ENCODE measurements at places on chromosomes 5 and 9.

GRCh38 chr9:133584559-133585476, 24.4 kb downstream of the FAM163B start:
- DNase-seq = no peak

- DNase-seq = no peak
These were observed 98.0 kb upstream of the ZNF608 start for GRCh38 chr5:124844371-124844920.

DNA sequence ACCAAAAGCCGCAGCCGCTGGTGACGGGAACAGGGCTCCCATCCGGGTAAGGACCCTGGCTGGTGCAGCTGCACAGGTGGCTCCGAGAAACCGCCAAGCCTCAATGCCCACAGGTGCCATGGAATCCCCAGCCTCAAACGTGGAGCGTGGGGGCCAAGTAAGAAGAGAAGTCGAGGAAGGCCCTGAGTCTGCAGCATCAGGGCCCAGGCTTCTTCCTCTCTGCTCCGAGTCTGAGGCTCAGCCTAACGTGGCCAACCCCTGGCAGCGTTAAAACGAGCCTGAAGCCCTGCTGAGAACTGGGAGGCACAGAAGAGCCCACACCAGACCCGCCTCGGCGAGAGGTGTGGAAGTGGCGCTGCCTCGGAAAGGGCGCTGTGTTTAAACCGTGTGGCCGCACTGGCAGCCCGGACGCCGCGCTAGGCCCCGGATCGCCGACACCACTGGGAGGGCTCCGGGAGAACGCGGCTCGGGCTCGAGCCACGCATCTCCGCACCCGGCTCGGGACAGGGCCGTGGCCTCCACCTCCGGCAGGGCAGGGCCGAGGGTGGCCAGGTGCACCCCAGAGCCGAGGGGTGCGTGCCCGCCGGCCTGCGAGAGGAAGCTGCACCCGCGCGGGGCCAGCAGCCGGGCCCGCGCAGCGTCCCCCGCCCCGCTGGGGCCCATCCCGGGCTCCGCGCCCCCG, 730 bp downstream of the ZMYND19 start:
- DNase-seq = peak; percentile 23

DNA sequence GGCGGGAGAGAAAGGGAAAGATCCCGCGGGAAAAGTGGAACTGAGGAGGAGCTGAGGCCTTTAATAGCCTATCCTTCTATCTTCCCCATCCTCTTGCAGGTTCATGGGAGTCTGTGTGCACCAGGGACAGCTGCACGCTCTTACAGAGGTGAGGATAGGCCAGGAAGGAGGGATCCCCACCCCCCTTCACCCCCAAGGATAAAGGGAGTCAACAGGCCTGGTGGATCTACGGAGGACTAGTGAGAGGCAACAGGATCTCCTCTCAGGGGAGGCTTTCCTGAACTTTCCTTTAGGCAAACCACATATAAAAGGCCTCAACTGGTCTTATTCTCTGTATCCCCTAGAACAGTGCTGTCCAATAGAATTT, 1.1 kb downstream of the TESK1 start:
- no peak for DNase-seq

DNA sequence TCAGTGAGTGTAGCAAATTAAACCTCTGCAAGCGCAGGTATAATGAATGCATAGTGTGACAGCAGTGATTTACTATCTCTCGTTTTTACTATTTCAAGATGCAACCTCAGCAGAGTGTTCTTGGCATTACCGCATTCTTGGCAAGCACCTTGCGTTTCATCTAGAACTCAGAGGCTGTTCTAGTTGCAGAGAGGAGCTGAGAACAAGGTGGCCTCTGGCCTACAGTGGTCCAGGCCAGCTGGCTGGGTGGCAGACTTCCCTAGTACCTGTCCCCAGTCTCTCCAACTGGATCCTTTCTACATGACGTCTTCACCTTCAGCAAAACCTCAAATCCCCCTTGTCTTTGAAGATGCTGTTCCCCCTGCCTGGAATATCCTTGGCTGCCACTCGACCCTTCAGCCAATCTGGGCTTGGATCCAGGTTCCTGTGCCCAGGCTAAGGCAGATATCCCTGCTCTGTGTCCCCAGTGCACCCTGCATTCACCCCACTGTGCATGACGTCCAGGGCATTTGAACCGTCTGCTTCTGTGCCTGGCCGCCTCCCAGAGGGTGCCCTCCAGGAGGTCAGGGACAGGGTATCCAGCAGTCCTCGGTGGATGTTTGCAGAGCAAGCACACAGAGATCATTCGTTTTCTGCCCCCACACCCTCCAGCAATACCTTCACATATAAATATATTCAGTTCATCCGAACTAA, 120.4 kb upstream of the CPEB4 start:
- no peak for DNase-seq

DNA sequence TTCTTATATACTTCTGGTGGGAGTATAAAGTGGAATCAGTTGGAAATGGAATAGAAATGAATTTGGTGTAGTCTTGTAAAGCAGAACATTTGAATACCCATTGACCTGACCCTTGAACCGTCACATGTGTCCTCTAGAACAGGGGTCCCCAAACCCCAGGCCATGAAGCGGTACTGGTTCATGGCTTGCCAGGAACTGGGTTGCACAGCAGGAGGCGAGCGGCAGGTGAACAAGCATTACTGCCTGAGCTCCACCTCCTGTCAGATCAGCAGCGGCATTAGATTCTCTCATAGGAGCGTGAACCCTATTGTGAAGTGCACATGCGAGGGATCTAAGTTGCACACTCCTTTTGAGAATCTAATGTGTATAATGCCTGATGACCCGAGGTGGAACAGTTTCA, 80.0 kb downstream of the RANBP17 start:
- no peak for DNase-seq

Data from activated naive CD4-positive, alpha-beta T cell treated with anti-CD3 and anti-CD28 coated beads, Interleukin-2, amount 50 U/mL, for 16 hours (primary cell).